ENCODE measurements at places on chromosomes 13 and 19. TPM values are rescaled to one million over a fixed set of nuclear protein-coding genes. Genes with fewer than 3 reads are reported as not detected.

- H3K4me3 ChIP-seq, result no peak overlapping the region
- peak overlapping the region; percentile 36 for H3K27ac ChIP-seq
- no peaks in the 10 kb centered on the region for H3K36me3 ChIP-seq
Measured at GRCh38 chr19:944171-944567, 18.3 kb downstream of the ARID3A start.

DNA sequence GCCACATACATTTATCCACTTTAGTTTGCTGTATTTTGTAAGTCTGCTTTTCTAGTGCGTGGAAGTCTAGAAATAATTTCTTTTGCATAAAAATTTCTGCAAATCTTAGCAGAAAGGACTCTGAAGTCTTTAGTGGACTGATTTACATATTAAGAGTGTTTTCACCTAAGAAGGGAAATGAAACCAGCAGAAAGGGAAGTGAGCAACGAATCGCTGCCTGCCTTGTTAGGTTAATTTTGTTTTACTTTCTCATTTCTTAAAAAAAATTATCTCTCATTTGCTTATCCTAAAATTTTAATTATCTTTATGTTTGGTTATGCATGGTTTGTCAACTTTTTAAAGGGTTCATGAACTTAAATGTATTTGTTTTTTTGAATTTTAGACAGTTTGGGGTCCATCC lies 767 bp upstream of the GPR18 start:
- H3K4me3 ChIP-seq, result no peak overlapping the region
- no peaks in the 10 kb centered on the region for H3K4me1 ChIP-seq
- no peak overlapping the region for H3K27ac ChIP-seq
- DNase-seq, result no peak
- no peaks in the 10 kb centered on the region for H3K36me3 ChIP-seq
- no peaks in the 10 kb centered on the region for H3K27me3 ChIP-seq

GRCh38 chr19:13044231-13044836 lies 49.1 kb downstream of the NFIX start:
- no peak for DNase-seq
- H3K36me3 ChIP-seq, result no peaks in the 10 kb centered on the region
- peaks cover 9% of the 10 kb centered on the region for H3K27me3 ChIP-seq
- no peak overlapping the region for H3K4me3 ChIP-seq
- H3K27ac ChIP-seq, result no peak overlapping the region

The CASP14 gene
- total RNA-seq, result 0.16 TPM

The GPR183 gene
- total RNA-seq, result 11.8 TPM

GRCh38 chr19:15213715-15214381 lies 13.1 kb upstream of the NOTCH3 start:
- H3K4me3 ChIP-seq, result no peak overlapping the region
- DNase-seq, result peak; percentile 64
- no peaks in the 10 kb centered on the region for H3K4me1 ChIP-seq
- no peak overlapping the region for H3K27ac ChIP-seq

- no peak overlapping the region for H3K27ac ChIP-seq
- no peak overlapping the region for H3K4me3 ChIP-seq
- H3K36me3 ChIP-seq, result no peaks in the 10 kb centered on the region
- DNase-seq, result no peak
Measured at GRCh38 chr13:41916173-41916954, 44.5 kb downstream of the VWA8 start.

DNA sequence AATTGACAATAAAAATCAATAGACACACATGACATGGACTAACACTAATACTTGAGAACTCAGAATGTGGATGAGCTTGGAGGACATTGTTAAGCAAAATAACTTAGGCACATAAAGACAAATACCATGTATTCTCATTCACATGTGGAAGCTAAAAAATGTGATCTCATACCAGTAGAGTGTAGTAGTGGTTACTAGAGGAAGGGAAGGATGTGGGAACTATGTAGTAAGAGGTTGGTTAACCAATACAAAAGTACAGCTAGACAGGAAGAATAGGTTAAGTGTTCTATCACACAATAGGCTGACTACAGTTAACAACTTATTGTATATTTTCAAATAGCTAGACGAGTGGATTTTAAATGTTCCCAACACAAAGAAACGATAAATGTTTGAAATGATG lies 415.8 kb upstream of the KLF12 start:
- no peaks in the 10 kb centered on the region for H3K36me3 ChIP-seq
- no peak overlapping the region for H3K4me3 ChIP-seq
- no peak overlapping the region for H3K27ac ChIP-seq
- H3K4me1 ChIP-seq, result no peaks in the 10 kb centered on the region

The PCSK4 gene
- total RNA-seq, result 5.3 TPM

The DAPK3 gene
- 54.6 TPM for total RNA-seq

- no peak overlapping the region for H3K4me3 ChIP-seq
- no peaks in the 10 kb centered on the region for H3K36me3 ChIP-seq
- H3K27ac ChIP-seq, result peak overlapping the region; percentile 43
- H3K4me1 ChIP-seq, result no peaks in the 10 kb centered on the region
Measured at GRCh38 chr19:10432736-10433130, 12.4 kb downstream of the PDE4A start.

The ICAM3 gene
- total RNA-seq, result 17.4 TPM

DNA sequence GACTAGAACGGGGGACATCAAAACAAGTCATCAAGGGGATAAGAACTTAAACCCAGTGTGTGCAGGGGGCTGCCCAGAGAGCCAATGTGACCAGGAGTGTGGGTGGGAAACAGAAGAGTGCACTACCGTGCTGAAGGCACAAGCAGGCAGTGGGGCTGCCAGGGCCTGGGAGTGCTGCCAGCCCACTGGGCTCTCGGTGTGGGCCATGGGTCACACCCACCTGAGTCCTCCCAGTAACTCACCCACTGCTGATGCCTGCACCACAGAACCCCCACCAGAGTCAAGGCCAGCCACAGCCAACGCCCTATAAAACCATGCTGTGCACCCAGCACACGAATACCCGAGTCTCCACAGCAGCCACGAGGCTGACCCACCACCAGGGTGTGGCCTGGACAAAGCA lies 8.5 kb downstream of the MED26 start:
- no peaks in the 10 kb centered on the region for H3K36me3 ChIP-seq
- no peak overlapping the region for H3K27ac ChIP-seq
- H3K4me3 ChIP-seq, result no peak overlapping the region
- no peak for DNase-seq
- no peaks in the 10 kb centered on the region for H3K27me3 ChIP-seq

The DNAJC15 gene
- total RNA-seq, result 18.8 TPM

The FFAR3 gene
- total RNA-seq, result not detected

- no peak overlapping the region for H3K4me3 ChIP-seq
- H3K4me1 ChIP-seq, result no peaks in the 10 kb centered on the region
- no peaks in the 10 kb centered on the region for H3K27me3 ChIP-seq
- no peak overlapping the region for H3K27ac ChIP-seq
- DNase-seq, result no peak
Measured at GRCh38 chr19:39795001-39795400, 16.3 kb downstream of the LEUTX start.
